Liver (tissue), 10 donors: ENCODE measurements at places on chromosomes 6 and 20. TPM values are rescaled to one million over a fixed set of nuclear protein-coding genes. Genes with fewer than 3 reads are reported as not detected.

Gene DAAM2
- total RNA-seq: 4.9 TPM

Gene SLC44A4
- 0.17 TPM for total RNA-seq

Gene MYLK4
- 0.65 TPM for total RNA-seq

Gene HNF4A
- 171 TPM for total RNA-seq

GRCh38 chr6:142551274-142551811 lies 249.5 kb downstream of the ADGRG6 start:
- H3K27me3 ChIP-seq: no peaks in the 10 kb centered on the region
- no peak overlapping the region for H3K27ac ChIP-seq
- DNase-seq: no peak
- no peak overlapping the region for H3K4me3 ChIP-seq
- H3K4me1 ChIP-seq: no peaks in the 10 kb centered on the region

DNA sequence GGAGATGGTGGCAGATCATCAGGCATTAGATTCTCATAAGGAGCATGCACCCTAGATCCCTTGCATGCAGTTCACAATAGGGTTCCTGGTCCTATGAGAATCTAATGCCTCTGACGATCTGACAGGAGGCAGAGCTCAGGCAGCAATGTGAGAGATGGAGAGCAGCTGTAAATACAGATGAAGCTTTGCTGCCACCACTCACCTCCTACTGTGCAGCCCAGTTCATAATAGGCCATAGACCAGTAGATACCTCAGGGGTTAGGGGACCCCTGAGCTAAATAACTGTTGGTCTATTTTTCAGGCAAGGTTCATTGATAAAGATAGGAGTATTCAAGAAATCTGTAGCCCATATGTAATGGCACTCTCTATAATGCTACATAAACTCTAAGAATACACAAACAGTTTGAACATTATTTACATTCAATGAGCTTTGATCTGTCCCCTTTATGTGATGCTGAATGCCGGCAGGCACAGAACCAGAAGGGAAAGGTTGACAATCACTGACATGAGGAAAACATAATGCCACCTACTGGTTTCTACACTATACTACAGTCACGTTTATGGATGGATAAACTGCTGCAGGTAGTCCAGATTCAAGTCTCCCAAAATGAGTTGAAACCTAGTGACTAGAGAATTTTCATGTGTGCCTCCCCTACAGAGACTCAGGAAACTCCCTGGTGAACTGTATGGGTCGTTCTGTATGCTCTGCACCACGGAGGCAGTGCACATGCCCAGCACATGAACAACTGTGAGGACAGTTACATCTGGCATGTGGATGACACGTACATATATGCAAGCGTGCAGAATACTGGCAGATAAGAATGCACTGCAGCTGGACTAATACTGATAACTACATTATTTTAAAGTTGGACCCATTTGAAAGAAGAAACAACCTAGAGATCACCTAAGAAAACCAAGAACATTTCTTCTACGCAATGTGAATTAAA lies 72.0 kb downstream of the DST start:
- no peak overlapping the region for H3K27ac ChIP-seq
- no peak overlapping the region for H3K4me3 ChIP-seq
- H3K36me3 ChIP-seq: peaks cover 2% of the 10 kb centered on the region

DNA sequence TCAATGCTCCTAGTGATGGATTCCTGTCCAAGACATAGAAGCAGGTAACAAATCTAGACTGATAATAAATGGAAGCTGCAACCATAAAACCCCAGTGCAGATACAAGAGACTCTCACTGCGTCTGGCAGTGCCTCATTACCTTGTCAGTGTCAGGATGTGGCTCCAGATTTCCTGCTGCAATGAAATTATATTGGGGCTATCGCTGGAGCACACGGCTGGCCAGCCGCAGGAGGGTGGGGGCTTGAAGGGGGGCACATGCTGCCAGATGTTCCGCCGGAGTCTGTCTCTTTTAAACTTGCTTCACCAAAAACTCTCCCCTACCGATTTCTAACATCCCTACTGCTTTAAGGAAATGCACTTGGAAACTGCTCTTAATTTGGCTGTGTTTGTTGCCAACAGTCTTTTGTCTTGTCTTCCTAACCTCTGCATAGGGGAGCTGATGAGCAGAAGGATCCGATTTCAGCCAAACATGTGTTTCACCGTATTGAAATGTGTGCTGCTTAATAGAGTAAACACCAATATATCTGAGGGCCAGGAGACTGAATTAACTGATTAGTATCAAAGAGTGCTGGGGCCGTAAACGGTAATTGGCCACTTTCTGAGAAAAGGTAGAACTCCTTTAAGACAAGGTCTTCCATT lies 102.2 kb upstream of the EXOC2 start:
- peaks cover 3% of the 10 kb centered on the region for H3K27me3 ChIP-seq
- H3K27ac ChIP-seq: no peak overlapping the region
- DNase-seq: no peak
- H3K4me3 ChIP-seq: no peak overlapping the region
- H3K36me3 ChIP-seq: no peaks in the 10 kb centered on the region

GRCh38 chr6:40543146-40543545 lies 44.0 kb downstream of the LRFN2 start:
- H3K27me3 ChIP-seq: no peaks in the 10 kb centered on the region
- H3K36me3 ChIP-seq: no peaks in the 10 kb centered on the region
- no peak overlapping the region for H3K27ac ChIP-seq
- H3K4me1 ChIP-seq: no peaks in the 10 kb centered on the region
- H3K4me3 ChIP-seq: no peak overlapping the region

DNA sequence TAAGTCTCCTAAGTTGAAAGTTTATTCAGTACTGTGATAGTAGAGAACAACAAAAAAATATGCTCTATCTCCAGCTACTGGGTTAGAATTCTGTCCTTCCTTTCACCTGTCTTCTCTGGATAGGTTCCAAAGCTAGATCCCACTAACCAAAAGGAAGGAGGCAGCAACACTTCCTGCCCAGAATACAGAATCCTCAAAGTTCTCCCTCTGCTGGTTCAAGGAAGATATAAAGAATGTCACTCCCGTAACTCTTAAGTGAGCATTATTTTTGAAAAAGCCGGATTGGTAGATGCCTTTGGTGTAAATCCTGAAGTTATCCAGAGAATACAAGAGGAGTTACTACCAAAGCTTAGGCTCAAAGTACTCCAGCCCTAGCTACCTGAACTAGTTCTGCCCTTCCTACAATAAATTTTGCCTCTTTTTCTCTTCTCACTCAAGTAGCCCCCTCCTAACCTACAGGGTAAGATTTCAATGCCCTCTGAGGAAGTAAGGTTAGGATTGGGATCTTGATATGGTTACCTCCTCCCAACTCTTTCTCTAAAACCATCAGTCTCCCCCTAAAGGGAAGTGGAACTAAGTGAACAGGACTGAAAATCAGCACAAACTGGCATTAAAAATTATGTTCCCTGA lies 26.0 kb upstream of the CRIP3 start:
- DNase-seq: no peak
- no peak overlapping the region for H3K4me3 ChIP-seq
- no peaks in the 10 kb centered on the region for H3K27me3 ChIP-seq
- H3K36me3 ChIP-seq: peaks cover 7% of the 10 kb centered on the region
- no peaks in the 10 kb centered on the region for H3K4me1 ChIP-seq

DNA sequence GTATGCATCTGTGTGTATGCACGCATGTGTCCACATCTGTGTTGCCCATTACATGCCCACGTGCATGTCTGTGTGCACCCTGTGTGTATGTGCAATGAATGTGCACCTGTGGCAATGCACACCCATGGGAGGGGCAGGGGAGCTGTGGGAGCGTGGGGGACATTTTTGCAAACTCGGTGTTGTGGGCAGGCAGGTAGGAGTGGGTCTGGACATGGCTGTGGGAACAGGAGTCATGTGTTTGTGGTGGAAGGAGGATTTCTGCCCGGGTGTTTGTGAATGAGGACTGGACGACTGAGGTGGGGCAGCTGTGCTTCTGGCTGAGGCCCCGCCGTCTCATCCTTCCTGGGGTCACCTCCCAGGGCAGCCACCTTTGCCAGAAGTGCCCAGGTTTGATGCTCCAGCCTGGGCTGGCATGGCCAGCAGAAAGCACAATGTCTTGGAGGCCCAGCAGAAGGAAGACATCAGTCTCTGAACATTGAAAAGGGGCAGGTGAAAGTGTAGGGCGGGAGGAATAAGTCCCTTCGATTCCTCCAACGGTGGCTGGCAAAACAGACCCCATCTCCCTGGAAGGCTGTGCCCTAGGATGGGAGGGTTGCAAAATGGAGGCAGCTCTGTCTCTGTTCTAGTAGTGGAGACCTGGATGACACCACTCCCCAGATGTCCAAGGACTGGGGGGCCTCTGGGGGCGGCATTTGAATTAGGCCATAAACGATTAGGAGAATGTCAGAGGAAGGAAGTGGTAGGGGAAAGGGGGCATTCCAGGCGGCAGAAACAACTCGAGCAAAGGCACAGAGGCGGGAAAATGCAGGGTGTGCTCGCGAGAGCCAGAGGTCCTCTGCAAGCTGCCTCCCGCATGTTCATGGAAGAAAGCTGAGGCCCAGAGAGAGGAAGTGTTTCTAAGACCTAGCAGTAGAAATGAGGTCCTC lies 19.1 kb upstream of the ARMC12 start:
- no peak overlapping the region for H3K4me3 ChIP-seq
- no peak for DNase-seq
- peaks cover 18% of the 10 kb centered on the region for H3K4me1 ChIP-seq
- no peak overlapping the region for H3K27ac ChIP-seq
- no peaks in the 10 kb centered on the region for H3K27me3 ChIP-seq
- no peaks in the 10 kb centered on the region for H3K36me3 ChIP-seq

- H3K27me3 ChIP-seq: no peaks in the 10 kb centered on the region
- no peaks in the 10 kb centered on the region for H3K36me3 ChIP-seq
- H3K27ac ChIP-seq: no peak overlapping the region
- DNase-seq: no peak
- H3K4me1 ChIP-seq: no peaks in the 10 kb centered on the region
These were observed 77.6 kb upstream of the FYN start for GRCh38 chr6:111950661-111951496.

DNA sequence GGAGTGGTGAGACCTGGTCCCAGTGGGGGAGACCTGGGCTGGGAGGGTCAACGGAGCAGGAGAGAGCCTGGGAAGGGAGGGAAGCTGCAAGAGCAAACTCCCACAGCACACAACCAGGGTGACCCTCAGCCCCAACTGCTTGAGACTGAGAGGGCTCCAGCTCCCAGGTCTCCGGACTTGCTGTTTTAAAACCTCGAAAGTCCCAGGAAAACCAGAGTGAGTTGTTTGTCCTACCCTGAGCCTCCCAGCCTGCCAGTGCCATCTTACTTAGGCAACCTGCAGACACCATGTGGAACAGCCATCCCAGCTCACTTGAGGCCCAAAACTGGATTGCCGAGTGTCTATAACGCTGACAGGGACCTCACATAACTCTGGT lies 4.8 kb upstream of the NTSR1 start:
- no peak overlapping the region for H3K4me3 ChIP-seq
- DNase-seq: no peak
- H3K4me1 ChIP-seq: peaks cover 3% of the 10 kb centered on the region
- H3K27me3 ChIP-seq: peaks cover 4% of the 10 kb centered on the region
- H3K27ac ChIP-seq: no peak overlapping the region
- no peaks in the 10 kb centered on the region for H3K36me3 ChIP-seq

DNA sequence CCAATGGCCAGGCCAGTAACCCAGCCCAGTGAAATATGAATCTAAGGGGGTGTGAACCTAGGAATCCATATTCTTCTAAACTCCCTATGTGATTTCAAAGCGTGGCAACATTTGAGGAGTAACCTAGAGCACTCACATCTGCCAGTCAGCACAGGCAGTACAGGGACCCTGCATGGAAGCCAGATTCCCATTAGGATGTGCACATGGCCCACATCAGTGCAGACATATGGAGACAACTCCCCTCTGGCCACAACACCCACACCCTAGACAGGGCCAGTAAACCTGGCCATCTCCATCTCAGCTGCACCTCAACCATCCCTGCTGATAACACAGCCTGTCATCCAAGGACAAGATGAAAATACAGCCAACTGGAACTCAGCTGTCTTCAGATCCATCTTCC lies 56.5 kb downstream of the KIF16B start:
- no peak overlapping the region for H3K27ac ChIP-seq
- H3K4me1 ChIP-seq: no peaks in the 10 kb centered on the region
- H3K4me3 ChIP-seq: no peak overlapping the region
- H3K27me3 ChIP-seq: no peaks in the 10 kb centered on the region
- DNase-seq: no peak

GRCh38 chr6:161233986-161234661 lies 39.7 kb downstream of the AGPAT4 start:
- no peaks in the 10 kb centered on the region for H3K27me3 ChIP-seq
- H3K4me3 ChIP-seq: no peak overlapping the region
- no peaks in the 10 kb centered on the region for H3K36me3 ChIP-seq
- no peaks in the 10 kb centered on the region for H3K4me1 ChIP-seq
- DNase-seq: no peak
